ENCODE measurements at places on chromosomes 11 and 22.

DNA sequence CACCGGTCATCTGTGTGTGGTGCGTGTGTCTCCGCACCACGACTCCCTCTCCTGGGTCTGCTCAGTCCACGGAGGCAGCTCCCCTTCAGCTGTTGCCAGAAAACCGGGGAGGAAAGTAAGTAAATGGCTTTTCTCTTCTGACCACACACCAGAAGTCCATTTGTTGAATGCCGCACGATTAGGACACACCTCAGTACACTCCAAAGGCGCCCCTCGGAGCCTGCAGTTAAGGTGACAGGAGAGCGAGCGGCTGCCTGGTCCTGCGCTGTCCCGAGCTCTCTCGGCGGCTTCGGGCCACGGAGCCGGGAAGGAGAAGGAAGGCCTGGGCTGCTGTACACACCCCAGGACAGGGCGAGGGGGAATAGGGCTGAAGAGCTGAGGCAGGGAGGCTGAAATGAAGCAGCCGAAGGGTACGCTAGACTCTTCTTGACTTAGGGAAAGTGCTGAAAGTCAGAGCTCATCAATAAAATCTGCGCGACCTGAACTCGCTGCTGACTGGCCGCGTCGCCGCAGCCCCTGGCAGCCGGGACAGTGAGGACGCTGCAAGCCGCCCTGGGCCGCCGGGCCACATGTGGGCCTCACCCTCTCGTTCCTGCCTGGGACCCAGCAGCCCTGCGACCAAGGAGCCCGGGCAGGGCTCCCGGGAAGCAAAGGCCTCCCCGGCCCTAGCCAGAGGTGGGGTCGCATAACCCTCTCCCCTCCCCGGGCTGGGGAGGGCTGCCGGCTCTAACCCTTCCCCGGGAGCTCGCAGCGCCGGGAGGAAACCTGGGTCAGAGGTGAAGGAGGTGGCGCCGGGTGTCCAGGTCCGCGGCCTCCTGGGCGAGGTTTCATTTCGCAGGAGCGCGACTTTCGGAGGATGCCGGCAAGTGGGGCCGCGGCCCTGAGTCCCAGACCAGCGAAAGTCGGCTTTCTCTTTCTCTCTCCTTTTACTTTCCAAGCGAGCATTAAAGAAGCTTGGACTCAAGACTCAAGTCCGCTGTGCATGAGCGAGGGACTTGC, 1.6 kb upstream of the PAX6 start:
- DNase-seq = no peak

GRCh38 chr11:3615998-3616397, 25.8 kb downstream of the ART5 start:
- no peak for DNase-seq

GRCh38 chr11:43787824-43788223, 92.8 kb upstream of the ALKBH3 start:
- DNase-seq = no peak

GRCh38 chr11:125233116-125233515, 68.6 kb downstream of the PKNOX2 start:
- no peak for DNase-seq

DNA sequence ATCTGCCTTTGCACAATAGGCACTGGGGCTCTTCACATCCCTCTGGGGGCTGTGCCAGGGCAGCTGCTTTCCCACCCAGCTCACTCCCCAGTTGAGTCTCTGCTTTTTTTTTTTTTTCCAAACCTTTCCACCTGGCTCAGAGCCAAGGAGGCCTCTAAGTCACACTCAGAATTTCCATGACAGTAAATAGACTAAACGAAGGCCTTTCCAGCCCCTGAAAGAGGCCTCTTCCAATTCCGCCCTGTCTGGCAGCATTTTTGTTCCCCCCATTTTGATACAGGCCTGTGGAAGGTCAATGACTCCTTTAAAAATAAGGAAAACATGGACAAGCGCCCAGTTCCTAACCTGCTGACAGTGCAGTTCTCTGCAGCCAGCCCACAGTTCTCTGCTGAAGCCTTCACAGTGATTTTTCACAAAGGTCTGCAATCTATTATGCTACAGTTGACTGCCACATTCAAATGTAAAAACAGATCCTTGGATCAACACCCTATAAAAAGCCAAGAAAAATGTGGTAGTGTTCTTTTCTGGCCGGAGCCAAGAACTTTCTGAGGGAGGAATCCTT, 107.5 kb upstream of the SESN3 start:
- no peak for DNase-seq

DNA sequence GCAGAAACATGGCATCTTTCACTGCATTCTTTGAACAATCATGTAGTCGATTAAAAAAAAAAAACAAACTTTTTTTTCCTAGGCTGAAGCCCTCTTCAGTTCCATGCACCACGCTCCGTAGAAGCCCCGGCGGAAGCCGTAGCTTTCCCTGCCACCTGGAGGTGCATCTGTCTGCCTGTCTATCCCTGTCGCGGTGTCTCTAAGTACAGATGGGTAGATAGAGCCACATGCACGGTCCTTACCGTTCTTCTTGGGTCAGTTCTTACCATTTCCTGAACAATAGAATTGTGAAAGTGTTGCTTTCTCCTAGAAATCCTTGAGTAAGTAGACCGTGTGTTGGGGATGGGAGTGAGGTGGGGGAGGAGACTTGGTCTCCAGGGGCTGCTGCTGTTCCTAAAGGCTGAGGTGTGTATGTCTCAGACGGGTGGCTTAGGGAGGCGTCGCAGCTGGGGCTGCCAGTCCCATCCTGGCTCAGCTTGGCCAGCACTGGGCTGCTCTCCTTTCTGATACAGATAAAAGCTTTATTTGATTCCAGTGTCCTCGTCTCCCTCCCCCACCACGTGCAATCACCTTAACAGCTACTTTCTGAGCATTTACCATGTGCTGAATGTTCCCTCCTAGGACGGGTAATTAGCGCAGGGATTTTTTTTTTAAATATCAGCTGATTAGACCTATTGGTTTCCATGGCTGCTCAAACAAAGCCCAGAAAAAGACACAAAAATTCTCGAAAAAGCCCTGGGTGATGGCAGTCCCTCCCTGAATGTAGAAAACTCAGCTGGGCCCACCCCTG, 46.8 kb downstream of the MACROD1 start:
- DNase-seq = no peak

- DNase-seq = no peak
Observed at GRCh38 chr22:32655068-32655467, 146.4 kb upstream of the TIMP3 start.

DNA sequence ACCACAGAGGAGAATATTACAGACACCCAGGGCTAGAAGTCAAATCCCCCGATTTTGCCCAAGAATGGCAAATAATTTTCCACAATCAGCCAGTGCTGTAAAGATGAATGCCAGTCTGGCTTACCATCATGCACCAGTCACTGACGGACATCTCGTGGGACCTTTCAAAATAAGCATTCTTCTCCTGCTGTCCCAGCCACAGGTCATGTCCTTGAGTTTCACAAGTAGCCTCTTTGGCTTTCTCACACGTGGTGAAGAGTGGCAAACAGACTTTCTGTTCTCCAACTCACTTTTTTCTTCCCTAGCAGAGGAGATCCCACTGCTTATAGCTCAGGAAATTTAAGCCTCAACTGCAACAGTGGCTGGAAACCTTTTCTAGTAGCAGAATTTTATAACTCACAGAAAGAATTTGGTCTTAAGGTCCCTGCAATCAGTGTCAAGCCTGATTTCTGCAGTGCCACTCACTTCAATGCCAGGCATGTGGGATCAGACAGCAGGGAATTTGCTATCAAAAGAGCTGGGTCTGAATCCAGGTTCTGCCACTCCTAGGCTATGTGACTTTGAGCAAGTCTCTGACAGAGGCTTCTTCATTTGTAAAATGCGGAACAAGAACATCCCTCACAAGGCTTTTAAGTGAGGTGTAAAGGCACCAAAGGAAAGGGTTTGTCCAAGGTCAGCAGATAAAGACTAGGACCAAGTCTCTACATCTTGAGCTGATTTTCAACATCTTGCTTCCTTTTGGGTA, 3.6 kb downstream of the PIK3IP1 start:
- DNase-seq = no peak

GRCh38 chr22:18035751-18036150, 11.4 kb upstream of the MICAL3 start:
- no peak for DNase-seq

DNA sequence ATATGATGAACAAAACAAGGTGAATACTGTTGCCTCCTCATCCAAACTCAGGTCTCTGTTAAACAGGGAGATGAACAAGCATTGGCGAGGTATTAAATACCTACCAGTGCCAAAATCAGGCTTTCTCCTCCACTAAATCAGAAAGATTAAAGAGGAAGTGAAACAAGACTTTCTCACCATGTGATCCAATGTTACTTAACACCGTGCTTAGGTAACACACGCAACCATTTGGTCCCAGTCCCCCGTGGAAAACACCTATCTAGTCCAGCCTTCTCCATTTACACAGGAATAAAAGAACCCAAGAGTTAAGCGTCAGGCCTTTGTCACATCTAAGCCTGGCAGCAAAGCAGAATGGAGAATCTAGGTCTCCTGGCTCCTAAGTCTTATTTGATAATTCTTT, 34.5 kb downstream of the TENM4 start:
- DNase-seq = no peak

- no peak for DNase-seq
Observed at GRCh38 chr22:41184679-41185078, 20.4 kb upstream of the L3MBTL2 start.

DNA sequence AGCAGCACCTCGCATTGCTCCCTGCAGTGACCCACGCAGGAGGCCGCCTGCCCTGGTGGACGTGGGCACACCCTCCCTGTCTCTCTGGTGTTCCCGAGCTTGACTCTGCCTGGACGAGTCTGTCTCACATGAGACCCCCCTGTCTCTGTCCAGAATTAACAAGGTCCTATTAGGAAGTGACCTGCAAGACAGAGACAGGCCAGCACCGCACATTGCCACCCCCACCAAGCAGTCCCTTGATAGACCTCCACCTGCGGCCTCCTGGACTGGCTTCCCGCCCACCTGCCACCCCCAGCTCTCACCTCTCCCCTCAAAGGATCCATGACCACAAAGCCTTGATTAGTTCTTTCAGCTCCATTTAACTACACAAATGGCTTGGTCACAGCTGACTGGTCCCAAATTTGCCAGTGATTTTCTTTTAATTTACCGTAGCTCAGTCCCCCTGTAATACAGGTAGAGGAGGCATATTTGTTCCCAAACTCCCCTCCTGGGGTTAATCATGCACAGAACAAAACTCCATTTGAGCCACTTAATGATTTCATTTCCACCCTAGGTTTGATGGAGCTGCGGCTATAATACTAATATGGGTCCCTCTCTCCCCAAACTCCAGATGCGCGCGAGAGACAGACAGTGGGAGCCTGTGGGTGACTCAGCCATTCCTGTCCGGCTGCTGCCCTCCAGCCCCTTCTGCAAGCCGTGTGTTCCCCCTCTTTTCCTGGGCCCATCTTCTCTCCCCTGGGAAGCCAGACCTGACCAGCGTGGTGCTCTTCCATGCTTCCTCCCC, 11.2 kb downstream of the SPATA19 start:
- no peak for DNase-seq

DNA sequence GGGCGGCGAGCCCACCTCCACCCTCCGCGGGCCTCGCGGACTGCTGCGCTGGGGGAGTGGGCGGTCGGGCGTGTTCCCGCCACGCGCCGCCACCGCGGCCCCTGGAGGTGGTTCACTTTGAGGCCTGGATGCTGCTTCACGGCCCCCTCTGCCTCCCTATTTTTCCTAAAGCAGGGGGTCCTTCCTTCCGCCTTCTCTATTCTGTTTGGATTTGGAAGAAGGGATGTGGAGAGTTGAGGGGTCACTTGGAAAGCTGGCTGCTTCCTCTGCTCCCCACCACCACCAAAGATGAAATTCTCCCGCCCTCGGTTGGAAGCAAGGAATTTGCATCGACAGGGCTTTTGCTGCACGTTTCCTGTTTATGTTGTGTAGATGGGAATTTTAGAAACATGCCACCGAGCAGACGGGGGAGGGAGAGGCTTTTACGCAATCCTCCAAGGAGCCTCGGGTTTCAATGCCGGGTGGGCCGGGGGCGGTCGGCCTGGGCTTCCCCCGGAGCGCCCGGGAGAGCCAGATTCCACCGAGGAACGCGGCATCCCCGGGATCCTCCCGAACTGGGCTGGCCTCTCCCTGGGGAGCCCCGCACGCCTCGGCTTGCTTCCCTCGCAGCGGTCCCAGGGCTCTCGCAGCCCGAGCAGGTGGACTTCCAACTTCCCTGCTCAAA, 403 bp upstream of the SBF2 start:
- no peak for DNase-seq

All from NCI-H1436 treated with DMSO at 0.1 percent for 48 hours (cell line).